ENCODE measurements at places on chromosomes 7 and 10.

DNA sequence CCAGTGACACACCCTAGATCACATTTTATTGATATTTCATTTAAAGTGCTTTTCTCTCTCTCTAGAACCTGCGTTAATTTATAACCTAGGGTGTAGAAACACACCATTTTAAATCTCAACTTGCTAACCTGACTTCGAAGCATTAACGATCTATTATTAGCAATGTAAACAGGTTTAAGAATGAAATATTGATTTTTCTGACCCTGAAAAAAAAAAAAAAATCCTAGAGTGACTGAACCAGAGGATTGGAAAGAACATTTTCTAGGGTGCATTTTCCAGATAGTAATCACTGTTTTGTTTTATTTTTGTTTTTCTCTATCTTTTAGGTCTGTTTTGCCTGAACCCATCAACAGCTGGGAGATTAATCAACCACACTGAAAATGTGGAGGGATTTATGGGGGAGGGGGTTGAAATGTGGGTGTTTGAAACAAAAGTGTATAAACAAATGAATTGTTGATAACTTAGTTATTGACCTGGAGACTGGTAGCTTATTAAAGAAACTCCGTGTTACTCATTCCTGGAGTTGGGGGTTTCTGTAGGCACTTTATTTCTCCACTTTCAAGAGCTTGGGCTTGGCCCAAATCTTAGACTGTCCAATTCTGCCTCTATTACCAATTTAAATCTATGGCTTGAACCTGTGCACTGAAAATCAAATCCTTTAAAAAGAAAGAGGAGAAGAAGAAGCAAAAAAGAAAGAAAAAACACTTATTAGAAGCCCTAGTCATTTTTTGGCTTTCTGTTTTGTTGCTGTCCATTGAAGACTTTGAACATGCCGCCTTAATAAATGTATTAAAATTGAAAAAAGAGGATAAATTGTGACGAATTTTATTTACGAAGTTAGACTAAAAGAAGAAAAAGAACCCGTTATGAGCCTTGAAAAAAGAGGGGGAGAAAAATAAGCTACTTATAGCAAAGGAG lies 2.8 kb downstream of the HOXA2 start:
- DNase-seq = no peak

GRCh38 chr7:133587903-133588302 lies 335.0 kb downstream of the EXOC4 start:
- DNase-seq = no peak

GRCh38 chr7:143217806-143218205 lies 4.0 kb upstream of the TAS2R40 start:
- no peak for DNase-seq

GRCh38 chr10:49197171-49197570 lies 9.0 kb upstream of the TMEM273 start:
- no peak for DNase-seq

DNA sequence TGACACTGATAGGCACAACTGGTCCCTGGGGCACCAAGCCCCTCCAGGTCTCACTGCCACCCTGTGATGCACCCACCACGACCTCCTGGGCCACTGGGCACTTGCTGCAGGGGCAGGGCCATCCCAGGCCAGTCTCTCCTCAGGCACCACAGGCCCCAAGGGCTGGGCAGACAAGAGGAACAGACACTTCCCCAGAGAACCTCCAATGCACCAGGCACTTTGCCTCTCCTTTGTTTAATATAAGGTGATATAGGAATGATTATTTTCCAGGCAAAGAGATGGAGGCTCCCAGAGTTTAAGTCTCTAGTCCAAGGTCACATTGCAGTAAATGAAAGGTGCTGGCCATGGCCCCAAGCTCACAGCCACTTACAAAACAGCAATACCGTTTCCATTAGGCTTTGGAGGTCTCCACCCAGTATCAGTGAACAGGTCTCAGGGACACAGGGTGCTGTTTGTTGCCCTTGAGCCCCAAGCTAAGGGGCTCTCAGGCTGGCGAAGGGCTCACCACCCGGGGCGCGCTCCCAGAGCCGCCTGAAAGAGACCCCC lies 4.5 kb downstream of the DEPP1 start:
- no peak for DNase-seq

DNA sequence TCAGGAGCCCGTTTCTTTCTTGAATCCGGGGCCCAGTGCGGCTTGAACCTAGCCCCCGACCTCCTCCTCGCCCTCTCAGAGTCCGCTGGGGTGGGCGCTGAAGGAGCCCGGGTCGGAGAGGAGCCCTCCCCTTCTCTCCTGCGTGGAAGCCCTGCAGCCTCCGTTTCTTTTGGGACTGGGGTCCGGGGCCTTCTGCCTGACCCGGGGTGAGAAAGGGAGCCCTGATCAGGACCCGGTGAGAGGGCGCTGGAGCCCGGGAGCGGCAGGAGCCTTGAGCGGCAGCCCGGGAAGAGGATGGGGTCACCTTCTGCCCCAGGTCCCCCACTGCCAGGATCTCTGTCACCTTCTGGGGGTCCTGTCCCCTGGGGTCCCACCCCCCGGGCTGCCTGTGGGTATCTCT lies 162.3 kb downstream of the ZNF33B start:
- no peak for DNase-seq

DNA sequence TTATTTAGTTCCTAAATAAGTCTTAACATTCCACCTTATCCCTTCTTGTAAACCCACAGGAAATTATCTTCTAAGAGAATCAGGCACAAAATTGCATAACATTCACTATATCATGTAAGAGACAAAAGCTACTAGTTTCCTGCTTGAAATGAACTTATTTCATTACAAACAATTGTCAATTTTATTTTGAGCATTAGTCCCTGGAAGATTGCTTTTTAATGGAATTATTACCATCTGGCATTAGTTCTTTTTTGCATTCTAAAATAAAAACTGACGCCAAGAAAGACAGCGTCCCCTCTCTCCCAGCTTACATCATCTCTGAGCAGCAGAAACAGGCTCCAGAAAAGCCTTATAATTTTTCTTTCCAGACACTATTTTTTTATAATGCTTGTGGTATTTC lies 121.8 kb downstream of the NOC3L start:
- no peak for DNase-seq

GRCh38 chr10:75019370-75019769 lies 92.1 kb upstream of the SAMD8 start:
- peak; percentile 67 for DNase-seq

DNA sequence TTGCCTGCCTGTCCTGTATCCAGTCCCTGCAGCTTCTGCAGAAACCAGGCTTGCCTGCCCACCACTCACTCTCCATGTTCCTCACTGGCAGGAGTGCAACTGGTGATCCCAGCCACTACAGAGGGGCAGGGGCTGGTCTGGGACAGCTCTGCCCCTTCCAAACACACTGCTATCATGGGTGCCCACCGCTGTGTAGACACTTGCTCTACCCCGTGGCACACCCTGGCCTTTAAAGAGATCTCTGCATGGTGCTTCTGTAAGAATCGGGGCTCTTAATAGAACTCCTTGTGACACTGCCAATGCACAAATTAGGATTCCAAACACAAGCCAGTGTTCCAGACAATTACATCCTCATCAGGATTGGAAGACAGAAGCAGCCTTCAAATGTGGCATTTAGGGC lies 41.7 kb downstream of the C10orf90 start:
- DNase-seq = no peak

DNA sequence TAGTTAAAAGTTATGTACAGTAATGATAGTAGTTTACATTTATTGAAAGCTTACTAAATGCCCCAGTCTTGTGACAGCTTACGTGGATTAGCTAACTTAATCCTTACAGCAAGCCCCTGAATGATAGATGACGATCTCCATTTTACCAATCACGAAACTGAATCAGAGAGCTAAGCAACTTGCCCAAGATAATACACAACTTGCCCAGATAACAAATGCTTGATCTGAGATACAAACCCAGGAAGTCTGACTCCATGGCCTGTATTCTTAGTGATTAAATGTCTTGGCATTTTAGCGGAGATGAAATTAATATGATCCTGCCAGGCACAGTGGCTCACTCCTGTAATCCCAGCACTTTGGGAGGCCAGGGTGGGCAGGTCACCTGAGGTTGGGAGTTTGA lies 46.9 kb upstream of the FMC1 start:
- DNase-seq = no peak

DNA sequence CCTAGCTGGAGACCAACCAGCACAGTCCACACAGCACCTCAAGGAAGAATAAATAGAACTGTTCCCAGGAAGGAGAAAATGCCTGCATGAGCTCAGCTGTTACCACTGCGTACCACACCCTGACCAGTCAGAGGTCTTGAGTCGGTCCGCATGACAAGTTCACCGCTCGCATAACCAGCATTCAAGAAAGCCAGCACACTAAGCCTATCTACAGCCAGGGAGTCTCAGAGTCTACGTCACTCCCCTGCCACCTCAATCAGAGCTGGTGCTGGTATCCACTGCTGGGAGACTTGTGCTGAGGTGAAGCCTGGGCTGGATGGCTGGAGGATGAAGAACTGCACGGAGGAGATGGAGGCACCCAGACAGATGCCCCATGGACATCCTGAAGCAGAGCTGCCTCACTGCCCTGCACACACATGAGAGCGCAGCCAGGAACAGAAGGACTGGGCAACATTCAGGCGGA lies 19.6 kb downstream of the AKR1C1 start:
- DNase-seq = no peak

DNA sequence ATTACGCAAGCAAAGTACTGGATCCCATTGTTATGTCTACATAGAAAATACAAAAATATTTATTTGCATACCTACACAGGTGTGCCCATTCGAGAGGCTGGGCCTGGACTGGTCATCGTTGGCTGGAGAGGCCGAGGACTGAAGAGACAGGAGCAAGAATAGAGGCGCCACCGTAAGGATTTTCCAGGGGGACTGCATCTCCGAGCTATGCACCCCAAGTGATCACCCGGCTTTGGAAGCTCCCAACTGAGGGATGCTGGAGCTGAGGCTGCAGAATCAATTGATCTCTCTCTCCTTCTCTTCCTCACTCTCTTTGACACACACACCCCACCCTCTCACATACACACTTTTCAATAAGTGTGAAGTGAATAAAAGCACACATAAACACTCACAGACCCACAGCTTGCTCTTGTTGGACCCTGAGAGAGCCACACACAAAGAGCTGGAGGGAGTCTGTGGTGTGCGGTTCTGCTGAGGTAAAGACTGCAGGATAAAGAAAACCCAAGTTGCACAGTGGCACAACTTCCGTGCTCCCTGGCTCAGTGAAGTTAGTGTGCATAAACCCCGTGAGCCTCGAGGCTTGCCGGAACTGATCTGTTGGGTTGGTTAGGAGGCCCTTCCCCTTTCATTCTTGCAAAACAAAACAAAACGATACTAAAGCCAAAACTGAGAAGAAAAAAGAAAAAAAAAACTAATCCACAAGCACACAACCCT lies at the start of gene AOAH:
Gene AOAH (minus strand): TSS at position 544 of the 714 bp plus-strand sequence. CDS start 346 bp downstream, at position 198.
- DNase-seq = peak; percentile 79

GRCh38 chr10:32059472-32059871 lies 3.2 kb upstream of the KIF5B start:
- DNase-seq = no peak

GRCh38 chr7:74010407-74010806 lies 17.6 kb upstream of the ELN start:
- DNase-seq = no peak

DNA sequence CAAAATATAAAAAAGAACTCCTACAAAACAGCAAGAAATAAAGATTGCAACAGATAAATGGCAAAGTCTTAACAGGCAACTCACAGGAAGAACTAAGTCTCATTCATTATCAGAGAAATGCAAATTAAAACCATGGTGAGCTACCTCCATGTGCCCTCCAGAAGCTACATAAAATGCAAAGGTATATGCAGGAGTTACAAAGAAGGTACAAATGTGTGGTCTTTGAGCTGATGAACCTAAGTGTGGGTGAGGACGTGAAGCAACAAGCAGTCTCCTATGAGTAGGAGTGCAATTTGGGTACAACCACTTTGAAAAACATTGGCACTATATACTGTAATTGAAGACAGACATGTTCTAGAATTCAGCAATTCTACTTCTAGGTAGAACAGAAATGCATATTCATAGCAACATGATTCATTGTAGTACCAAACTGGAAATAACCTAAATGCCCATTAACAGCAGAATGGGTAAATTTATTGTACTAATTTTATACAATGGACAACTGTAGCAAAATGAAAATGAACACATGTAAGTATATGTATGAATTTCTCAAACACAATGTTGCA lies 61.6 kb upstream of the KCNMA1 start:
- DNase-seq = no peak

DNA sequence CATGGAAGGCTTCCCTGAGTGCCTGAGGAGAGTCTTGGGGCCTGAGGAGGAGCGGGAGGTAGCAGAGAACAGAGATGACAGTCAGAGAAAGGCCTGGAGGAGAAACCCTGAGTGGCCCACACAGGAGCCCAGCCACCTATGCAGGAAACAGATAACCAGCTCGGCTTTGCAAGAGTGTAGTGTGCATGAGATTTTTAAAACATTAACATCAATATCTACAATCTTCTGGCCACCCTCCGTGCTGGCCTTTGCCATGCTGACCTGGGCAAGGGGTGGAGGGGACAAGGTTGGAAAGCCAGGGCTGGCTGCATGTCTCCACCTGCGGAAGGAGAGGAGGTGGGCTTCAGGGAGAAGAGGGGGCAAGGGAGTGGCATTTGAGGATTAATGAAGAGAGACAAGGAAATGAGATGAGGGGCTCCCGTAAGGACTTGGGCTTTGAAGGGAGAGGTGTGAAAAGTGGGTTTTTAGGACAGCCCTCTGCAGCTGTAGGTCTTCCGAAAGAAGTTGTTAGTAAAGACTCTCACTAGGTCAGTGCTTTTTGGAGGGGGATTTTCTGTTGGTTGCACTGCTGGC lies 59.3 kb upstream of the SDK1 start:
- DNase-seq = no peak

GRCh38 chr7:101468546-101469275 lies 106.0 kb downstream of the COL26A1 start:
- DNase-seq = no peak
